NCI-H2107 (cell line): ENCODE measurements at places on chromosomes 12 and 14.

GRCh38 chr14:71397371-71397770 is 490.1 kb downstream of the PCNX1 start:
- DNase-seq = no peak

DNA sequence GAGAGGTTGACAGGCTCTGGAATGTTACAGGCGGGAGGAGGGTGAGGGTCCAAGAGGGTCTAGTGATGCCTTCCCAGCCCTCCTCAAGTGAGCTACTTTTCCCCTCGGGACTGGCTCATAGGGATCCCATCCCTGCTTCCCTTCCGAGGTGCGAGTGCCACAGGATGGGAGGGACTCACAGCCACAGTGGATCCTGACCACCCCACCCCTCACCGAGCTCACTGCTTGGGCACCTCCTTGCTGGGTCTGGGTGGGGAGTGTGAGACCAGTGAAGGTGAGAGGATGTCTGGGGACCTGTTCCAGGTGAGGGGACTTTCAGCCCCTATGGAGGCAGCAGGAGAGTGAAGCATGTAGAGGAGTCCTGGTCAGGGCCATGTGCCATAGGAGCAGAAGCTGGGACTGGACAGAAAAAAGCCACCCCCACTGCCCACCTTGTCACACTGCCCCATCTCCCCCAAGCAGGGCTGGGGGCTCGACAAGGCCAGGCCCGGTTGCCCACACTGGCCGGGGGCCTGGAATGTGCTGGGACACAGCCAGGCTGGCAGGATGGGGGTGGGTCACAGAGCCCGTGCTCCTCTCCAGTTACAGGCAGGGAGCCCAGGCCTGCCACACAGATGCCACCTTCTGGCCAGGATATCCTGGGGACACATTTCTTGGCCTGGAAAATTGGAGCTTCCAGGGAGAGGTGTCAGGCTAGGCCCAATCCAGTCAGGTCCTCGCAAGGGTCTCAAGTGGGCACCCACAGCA is 1.7 kb upstream of the TNS2 start:
- no peak for DNase-seq

- no peak for DNase-seq
These were observed 42.2 kb downstream of the TAOK3 start for GRCh38 chr12:118330421-118331018.

GRCh38 chr14:76891391-76891790 is 65.2 kb downstream of the LRRC74A start:
- no peak for DNase-seq

GRCh38 chr12:674272-674781 is 11.1 kb upstream of the NINJ2 start:
- no peak for DNase-seq

DNA sequence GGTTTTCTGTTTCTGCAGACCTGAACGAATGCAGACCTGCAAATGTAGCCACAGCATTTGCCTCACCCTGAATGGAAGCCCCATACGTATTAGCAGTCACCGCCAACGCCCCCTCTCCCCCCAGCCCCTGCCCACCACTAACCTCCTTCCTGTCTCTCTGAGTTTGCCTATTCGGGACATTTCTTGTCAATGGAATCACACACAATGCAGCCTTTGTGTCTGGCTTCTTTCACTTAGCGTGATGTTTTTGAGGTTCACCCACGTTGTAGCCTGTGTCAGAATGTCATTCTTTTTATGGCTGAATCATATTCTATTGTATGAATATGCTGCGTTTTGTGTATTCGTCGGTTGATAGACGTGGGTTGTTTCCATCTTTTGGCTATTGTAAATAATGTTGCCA is 178.6 kb downstream of the AACS start:
- DNase-seq = no peak

GRCh38 chr12:129790331-129790730 is 113.5 kb downstream of the TMEM132D start:
- DNase-seq = no peak

- DNase-seq = no peak
These were observed 18.2 kb downstream of the CEP128 start for GRCh38 chr14:80923368-80923767.

DNA sequence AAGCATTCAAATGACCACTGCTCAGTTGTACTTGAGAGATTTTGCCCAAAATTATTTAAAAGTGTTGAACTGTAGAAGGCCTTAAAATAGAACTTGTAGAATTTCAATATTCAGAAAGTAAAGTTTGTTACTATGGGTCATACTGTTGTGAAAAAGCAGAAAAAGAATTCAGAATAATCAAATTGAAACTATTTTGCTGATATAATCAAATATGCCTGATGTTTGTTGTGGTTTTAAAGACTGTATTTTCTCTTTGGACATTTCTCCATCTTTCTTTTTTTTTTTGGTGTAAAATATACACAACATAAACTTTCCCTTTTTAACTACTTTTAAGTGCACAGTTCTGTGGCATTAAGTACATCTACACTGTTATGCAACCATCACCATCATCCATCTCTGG is 374.7 kb downstream of the APAF1 start:
- no peak for DNase-seq

- no peak for DNase-seq
These were observed 1.3 kb downstream of the TAMALIN start for GRCh38 chr12:52007982-52008510.

- no peak for DNase-seq
These were observed 58.0 kb downstream of the SYNE2 start for GRCh38 chr14:63910583-63911363.

DNA sequence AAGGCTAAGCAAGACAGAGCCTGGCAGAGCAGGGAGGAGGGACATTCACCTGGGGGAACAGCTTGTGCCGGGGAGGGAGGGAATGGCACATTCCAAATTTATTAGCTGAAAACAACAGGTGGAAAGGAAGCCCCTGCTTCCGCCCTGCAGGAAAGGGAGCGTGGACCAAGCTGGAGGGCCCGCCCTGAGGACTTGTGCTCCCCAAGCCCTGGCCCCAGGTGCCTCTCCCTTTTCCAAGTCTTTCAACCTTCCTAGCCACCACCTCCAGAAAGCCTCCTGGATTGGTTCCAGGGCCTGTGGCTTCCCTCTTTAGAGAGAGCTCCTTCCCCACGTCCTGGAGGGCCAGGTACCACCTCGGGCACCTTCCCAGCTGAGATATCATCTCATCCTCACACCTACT is 2.7 kb downstream of the DEGS2 start:
- DNase-seq = no peak

DNA sequence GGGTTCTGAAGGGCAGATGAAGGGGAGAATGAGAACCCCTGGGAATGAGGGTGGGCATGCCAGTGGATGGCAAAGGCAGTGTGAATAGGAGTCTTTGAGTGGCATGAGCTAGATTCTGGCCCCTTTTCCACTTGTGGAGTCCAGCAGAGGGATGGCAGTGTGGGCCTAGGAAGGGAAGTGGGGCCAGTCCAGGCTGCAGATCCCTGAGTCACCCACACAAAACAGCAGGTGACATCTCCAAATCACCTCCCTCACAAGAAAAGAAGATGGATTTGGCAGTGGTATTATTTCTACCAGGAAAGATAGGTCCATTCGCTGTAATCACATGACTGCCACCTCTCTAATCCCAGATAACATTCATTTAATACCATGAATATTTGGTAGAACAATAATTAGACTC is 151.3 kb downstream of the TTC7B start:
- DNase-seq = no peak

GRCh38 chr12:130422676-130423075 is 85.0 kb downstream of the PIWIL1 start:
- no peak for DNase-seq

GRCh38 chr14:34018564-34019244 is 67.8 kb upstream of the EGLN3 start:
- DNase-seq = peak; percentile 32

DNA sequence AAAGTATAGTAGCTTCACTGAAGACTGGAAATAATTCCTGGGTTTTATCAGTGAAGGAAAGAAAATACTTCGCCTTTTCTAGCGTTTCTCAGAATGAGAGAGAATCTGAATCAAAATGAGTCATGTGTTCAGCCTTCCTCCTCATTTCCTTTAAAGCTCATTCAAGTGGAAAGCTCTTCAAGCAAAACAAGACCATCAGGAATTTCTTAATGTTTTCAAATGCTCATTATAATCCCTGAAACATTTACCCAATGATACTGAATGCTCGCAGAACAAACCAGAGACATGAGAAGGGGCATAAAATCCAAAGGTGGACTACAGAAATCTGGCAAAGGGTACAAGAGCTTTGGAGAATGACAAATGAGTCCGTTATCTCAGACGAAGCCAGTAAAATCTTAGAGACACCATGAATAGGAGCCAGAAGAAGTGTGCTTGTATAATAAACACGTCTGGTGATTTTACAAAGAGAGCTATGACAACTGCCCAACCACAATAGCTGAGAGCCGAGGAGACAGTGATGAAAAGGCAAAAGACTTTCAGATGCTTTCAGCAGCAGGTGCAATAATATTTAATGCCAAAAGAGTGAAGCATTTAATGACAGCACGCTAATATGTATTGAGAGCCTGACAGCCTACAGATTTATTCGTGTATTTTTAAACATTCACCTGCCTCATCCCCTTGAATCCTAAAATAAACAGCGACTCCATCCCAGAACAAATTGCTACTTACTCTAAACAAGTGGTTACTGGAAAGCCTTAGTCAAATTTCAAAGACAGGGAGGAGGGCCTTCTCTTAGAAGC is 19.0 kb downstream of the SPRING1 start:
- peak; percentile 63 for DNase-seq

DNA sequence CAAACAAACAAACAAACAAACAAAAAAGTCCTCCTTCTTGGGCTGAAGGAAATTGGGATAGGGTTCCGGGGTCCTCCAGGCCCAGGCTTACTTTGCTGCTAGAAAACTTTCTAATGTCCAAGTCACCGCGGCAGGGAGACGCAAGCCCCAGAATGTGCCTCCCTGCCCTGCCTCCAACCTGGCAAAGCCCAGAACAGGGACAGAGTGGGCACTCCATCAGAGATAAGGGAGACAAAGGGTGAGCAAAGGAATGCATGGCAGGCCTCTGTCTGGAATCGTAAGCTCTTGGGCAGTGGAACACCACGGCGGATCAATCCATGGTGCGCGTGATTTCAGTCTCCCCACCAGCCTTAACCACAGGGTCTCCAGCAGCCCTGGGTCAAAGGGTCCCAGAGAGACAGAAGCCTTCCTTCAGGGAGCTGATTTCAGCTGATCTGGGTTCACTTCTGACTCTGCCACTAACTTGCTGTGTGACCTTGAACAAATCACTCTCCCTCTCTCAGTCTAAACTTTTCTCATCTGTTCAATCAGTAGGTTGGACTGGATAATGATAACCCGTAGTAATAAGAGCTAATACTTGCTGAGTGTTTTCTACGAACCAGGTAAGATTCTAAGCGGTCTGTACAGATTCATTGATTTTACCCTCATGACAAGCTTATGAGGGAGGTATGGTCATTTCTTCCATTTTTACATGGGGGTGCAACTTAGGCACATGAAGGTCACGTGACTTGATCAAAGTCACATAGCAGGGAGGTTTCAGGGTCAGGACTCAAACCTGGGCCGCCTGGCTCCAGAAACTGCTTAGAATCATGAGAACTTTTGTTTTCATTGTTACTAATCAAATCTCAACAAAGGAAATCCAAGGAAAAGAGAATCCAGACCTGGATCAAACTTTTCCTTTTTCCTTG is 12.7 kb downstream of the RILPL1 start:
- no peak for DNase-seq

DNA sequence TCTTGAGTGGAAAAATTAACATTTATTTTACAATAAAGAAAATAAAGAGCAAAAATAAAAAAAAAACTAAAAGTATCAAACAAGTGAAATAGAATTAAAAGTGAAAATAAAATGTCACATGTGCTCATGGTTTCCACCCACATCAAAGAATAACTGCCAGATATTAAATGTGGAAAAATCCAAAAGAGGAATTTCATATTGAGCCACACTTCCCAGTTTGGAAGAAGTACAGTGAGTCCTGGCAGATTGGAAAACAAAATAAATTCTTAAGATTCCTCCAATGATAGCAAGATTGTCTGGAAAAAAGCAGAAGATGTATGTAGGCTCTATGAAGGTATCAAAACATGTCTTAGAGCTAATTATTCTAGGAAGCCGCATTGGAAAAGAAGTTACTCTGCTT is 1019.5 kb downstream of the SLC6A15 start:
- DNase-seq = no peak

DNA sequence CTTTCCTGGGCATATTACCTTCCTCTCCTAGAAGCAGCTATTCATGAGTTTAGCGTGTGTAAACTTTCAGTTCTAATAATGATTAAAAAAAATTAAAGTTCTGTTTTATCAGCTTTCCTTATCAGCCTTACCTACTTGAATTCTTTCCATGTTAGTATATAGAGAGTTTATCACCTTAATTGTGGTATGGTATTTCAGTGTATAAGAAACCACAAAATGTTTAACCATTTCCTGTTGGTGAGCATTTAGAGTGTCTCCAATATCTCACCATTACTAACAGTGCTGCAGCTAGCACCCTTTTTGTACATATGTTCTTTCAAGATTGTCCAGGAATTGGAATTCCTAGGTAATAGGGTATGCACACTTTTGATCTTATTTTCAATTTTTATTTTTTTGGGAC is 89.5 kb downstream of the FBXO33 start:
- DNase-seq = no peak

GRCh38 chr14:72615451-72616121 is 278.3 kb downstream of the DPF3 start:
- DNase-seq = no peak

DNA sequence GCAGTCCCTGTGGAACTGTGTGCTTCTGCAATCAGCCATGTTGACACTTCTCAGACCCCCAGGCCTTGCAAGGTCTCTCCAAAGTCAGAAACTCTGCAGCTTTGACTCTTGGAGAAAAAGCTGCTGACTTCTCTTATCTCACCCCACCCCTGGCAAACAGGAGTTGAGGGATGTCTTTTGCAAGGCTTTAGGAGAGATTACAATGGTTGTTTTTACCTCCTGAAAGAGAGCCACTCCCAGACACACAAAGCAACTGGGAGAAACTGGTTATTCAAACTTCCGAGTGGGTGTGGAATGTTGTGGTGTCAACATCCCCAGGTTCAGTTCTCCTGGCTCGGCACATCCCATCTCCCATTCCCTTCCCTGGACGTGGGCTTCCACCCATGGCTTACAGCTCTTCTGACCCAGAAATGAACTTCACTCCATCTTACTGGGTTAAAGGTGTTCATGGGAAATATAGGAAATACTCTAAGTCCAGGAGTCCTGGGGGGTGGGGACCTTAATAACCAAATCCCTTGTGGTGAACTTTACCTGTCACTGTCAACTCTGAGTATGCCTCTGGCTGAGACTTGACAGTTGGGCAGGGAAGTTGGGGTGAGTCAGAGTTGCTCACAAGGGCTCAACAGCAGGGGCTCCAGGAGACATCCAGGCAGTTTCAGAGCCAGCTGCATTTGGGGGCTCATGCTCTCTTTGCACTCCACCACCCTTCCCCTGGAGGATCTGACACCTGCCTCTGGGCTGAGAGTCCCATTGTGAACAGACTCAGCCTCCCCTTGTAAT is 41.9 kb downstream of the CCDC177 start:
- DNase-seq = no peak
